ENCODE measurements at places on chromosomes 6 and 20.

- no peak for DNase-seq
Observed at GRCh38 chr20:7828437-7828836, 111.8 kb downstream of the HAO1 start.

DNA sequence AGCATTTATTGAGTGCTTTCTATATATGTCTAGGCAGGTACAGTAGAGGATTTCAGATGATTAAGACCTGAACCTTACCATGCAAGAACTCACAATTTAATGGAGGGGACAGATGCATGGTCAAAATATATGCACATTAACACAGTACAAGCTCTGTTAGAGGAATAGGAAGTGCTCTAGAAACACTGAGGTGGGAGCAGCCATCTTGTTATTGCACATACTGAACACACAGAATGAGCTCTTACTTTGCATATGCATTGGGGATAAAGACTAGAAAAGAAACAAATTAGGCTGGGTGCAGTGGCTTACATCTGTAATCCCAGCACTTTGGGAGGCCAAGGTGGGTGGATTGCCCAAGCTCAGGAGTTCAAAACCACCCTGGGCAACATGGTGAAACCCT, 438.3 kb downstream of the UTRN start:
- no peak for DNase-seq

DNA sequence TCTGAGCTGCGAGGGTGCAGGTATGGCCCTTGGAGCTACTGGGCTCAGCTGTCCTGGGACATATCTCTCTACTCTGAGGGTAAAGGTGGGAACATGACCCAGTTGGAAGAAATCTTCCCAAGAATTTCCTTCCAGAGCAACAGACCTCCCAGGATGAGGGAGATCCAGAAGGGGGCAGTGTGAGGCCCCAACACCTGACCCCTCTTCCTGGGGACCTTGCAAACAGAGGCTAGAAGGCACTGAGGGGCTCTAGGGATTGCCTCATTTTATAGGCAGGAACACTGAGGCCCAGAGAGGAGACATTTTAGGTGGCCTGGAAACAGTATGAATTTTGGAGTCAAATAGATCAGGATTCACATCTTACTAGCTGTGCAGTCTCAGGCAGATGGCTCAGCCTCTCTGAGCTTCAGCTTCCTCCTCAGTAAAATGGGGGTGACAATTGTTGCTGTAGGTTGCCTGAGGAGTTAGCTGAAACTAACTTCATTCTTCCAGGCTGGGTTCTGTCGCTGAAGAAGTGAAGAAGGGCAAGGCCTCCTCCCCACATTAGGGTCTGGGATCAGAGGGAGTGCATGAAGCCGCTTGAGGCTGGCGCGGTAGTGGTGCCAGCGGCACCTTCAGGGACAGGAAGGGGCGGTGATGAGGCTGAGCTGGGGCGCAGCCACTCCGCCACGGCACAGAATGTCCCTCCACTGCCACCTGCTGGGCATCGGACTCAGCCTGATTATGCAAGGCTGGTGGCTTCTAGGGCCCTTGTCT, 11.4 kb downstream of the KCNK17 start:
- DNase-seq = peak; percentile 88

GRCh38 chr6:131107151-131107550, 28.1 kb upstream of the AKAP7 start:
- no peak for DNase-seq

GRCh38 chr20:2559279-2559626, 22.9 kb downstream of the TMC2 start:
- no peak for DNase-seq

- no peak for DNase-seq
Observed at GRCh38 chr6:131840936-131841583, 33.2 kb downstream of the ENPP1 start.

DNA sequence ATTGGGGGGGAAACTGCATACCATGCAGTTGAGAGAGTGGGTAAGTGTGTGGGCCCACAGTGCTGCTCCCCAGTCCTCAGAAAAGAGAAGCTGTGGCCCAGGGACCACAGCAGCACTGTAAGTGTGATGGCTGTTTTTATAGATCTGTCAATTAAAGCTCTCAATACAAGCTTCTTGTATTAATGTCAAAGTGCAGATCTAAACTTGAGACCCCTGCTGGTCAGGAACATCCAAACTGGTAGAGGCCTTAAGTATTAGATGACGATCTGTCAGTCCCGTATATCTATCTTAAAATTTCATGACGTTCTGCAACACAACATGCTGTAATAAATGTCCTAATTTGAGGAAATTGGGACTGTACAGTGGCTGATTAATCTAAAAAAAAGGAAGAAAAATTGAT, 74.8 kb downstream of the TULP4 start:
- no peak for DNase-seq
